ENCODE measurements at places on chromosomes 12 and 14. TPM values are rescaled to one million over a fixed set of nuclear protein-coding genes. Genes with fewer than 3 reads are reported as not detected.

- DNase-seq, result no peak
Measured at GRCh38 chr12:130992979-130993538, 39.4 kb downstream of the ADGRD1 start.

DNA sequence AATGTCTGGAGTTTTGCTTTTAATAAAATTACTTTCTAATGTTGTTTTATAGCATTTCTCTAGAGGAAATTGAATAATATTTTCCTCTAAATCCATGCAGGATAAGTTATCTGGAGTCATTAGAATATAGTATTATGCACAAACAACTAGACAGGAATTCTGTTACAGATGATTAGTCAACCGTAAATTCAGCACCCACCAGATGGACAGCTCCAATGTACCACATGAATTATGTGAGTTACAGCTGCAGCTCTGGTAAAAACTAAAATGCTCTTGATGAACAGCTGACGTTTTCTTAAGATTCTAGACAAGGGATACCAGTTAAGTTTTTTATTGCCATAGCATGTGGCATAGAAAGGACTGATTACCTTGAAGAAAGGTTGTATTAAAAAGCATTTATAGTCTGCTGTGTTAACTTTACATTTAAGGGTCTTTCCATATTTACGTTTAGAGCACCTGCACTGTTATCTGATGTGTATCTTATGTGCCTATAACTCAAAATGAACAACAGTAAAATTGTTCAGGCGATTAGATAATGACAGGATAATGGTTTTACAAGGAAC is 321.4 kb upstream of the LRFN5 start:
- peak; percentile 67 for DNase-seq

The C12orf50 gene
- total RNA-seq, result 9.1 TPM

- no peak for DNase-seq
Measured at GRCh38 chr12:29707846-29708245, 75.9 kb downstream of the TMTC1 start.

GRCh38 chr12:41993283-41993682 is 151.4 kb downstream of the GXYLT1 start:
- no peak for DNase-seq

DNA sequence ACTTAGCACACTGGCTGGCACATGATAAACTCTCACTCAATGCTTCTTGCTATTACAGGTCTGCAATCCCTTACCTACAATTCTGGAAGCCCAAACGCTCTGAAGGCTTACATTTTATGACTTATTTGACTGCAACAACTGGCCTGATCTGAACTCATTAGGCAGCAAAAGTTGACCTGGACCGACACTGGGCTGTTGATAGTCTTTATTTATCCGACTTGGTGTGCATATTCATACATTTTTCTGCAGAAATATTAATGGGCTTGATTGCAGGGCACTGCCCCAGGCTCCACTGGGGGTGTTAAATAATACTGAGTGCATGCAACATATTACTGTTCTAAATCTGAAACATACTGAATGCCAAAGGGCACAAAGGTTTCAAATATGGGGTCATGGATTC is 1076.7 kb downstream of the BCL11B start:
- no peak for DNase-seq

The KCNA5 gene
- total RNA-seq, result 10.6 TPM

- DNase-seq, result no peak
Measured at GRCh38 chr14:22623047-22623446, 21.1 kb downstream of the OR6J1 start.

GRCh38 chr12:111038941-111039340 is 118.6 kb upstream of the MYL2 start:
- no peak for DNase-seq

All from umbilical cord (tissue), 2 donors.